ENCODE measurements at places on chromosomes 3 and 15.

- DNase-seq: peak; percentile 61
Observed at GRCh38 chr3:189530822-189531221, 100.4 kb upstream of the TP63 start.

DNA sequence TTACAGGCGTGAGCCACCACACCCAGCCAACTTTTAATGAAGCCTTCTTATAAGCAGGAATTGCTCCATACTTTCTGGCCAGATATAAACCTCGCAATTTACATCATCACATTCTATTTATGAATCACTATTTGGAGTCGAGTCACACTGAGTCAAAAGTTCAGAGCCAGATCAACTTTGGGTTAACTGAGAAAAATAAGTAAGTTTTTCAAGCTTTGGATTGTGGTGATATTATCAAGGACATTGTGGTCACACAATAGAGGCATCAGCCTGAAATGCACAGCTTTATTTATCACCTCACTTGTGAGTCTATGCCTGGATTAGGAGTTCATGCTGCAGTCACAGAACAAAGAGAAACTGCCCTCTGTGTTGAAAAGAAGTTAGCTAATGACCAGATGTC lies 1163.5 kb downstream of the ROBO1 start:
- peak; percentile 46 for DNase-seq

DNA sequence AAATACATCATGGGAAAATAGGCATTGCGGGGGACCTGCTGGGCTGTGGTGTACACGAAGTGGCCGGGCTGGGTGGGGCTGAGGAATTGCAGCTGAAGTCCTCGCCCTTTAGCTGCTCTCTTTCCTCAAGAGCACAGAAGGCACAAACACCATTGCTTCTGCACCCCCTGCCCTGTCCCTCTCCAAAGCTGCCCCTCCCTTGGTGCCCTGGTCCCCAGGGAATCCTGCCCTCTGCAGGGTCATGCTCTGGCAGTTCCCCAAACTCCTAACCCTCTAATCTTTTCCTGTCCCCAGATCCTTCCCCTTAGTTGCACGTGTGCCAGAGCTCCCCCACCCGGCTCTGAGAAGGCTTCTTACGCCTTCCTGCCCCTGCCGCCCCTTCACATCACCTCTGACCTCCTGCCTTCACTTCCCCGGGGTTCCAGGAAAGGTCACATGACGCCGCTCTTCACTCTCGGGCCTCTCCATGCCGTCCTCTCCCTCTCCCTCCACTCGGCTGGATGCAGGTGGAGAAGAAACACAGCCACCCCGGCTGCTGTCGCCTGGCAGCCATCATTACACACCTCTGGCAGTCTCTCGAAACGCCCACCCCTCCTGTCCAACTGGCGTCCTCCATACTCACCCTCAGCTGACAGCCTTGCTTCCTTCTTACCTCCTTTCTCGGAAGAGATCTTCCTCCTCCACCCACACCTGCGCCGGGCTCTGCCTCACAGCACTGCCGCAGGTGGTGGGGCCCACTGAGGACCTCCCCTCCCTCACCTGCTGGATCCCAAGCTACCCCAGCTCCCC lies 6.9 kb upstream of the PCSK6 start:
- DNase-seq: no peak

DNA sequence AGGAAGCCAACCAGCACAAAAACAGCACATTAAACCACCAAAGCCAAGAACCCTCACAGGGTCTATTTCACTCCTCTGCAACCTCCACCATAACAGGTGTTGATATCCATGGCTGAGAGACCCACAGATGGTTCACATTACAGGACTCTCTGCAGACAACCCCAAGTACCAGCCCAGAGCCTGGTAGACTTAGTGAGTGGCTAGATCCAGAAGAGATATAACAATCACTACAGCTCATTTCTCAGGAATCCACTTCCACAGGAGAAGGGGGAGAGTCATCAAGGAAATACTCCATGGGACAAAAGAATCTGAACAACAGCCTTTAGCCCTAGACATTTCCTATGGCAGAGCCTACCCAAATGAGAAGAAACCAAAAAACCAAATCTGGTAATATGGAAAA lies 168.1 kb upstream of the CD96 start:
- DNase-seq: peak; percentile 22

- DNase-seq: no peak
Observed at GRCh38 chr3:64616953-64617352, 70.8 kb downstream of the ADAMTS9 start.

DNA sequence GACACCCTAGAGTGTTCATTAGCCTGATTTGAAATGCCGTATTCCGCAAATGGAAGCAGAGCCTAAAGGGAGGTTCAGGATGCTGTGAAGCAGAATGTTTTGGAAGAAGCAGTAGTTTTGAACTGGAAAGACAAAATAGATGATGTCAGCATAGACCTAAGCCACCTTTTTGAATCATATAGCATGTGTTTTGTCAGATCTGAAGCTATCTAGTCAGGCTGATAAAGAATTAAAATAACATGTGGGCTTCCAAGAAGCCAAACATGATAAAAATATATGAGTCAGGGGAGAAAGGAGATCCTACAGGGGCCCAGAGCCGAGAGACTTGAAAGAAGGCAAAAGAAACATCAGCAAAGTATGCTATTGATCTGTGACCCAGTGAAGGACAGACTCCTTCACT lies 47.2 kb upstream of the RASA2 start:
- DNase-seq: no peak

DNA sequence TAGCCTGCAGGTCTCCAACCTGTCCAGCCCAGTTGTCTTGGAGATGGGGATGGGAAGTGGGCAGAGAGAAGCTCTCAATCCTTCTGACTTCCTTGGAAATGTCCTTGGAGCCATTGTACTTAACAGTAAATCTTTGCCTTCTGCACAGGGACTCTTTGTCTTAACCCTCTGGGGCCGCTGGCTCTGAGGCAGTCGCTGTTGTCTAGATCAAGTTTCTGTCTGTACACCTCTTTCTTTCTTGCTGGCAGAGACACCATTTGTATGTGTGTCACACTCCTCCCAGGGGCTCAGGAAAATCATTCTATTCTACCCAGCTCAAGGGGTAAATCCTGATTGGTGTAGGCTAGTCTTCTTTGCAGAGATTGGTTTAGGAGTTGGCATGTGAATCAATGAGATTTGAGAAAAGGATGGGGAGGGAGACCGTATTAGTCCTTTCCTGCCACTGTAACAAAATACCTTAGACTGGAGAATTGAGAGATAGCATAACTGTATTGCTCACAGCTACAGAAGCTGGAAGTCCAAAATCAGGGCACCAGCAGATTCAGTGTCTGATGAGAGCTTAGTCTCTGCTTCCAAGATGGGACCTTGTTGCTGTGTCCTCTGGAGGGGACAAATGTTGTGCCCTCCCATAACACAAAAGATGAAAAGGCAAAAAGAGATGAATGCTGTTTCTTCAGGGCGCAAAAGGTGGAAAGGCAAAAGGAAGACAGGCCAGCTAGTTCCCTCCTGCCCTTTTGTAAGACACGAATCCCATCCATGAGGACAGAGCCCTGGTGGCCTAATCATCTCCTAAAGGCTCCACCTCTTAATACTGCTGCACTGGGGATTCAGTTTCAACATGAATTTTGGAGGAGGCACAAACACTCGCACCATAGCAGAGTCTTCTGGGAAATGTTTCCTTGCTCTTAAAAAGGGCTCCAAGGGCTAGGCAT lies 66.3 kb downstream of the PPCDC start:
- DNase-seq: no peak

GRCh38 chr3:143600756-143601718 lies 247.2 kb downstream of the SLC9A9 start:
- DNase-seq: no peak

- no peak for DNase-seq
Observed at GRCh38 chr3:122627301-122627700, 49.9 kb downstream of the PARP15 start.

- DNase-seq: no peak
Observed at GRCh38 chr3:151478335-151478697, 17.5 kb upstream of the IGSF10 start.

DNA sequence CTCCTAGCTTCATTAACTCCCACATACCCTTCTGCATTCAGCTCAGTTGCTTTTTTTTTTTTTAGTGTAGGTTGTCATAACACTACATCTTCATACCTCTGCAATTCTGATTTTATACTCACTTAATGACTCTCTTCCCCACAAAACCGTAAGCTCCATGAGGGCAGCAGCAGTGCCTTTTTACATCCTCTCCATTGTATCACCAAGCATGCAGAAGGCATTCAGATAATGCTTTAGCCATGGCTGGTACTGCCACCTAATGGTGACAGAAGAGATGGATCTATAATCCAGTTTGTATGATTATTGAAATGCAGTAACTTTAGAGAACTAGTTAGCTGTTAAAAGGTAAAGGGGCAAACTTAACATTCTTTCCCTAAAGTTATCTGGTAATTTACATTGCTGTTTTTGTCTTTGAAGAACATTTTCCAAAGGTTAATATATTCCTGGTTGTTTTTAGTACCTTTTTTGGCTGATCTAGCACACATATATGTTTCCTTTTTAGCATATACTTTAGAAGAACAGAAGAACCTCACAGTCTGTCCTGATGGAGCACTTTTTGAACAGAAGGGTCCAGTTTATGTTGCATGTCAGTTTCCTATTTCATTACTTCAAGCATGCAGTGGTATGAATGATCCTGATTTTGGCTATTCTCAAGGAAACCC lies 36.8 kb downstream of the ATP1B3 start:
- peak; percentile 71 for DNase-seq

GRCh38 chr3:179565496-179565895 lies 2.8 kb downstream of the ACTL6A start:
- DNase-seq: peak; percentile 36

DNA sequence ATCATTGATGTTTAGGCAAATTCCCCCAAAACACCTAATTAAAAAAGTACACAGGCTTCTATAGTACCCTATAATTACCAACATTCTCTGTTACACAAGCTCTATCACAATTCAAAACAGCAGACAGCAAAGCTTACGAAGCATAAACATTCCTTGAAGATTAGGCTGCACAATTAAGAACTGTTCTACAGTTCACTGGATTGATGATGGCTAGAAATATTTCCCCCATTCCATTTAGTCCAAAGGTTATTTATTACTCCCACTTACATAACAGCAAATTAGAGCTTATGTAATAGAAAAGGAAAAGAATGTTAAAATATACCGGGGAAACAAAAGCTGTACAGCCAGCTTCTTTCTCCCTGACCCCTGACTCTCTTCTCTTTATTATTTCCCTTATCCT lies 49.3 kb downstream of the UACA start:
- DNase-seq: no peak

- DNase-seq: peak; percentile 39
Observed at GRCh38 chr3:128226795-128227395, 73.6 kb downstream of the EEFSEC start.

GRCh38 chr3:140505213-140505612 lies 172.7 kb upstream of the TRIM42 start:
- DNase-seq: no peak

DNA sequence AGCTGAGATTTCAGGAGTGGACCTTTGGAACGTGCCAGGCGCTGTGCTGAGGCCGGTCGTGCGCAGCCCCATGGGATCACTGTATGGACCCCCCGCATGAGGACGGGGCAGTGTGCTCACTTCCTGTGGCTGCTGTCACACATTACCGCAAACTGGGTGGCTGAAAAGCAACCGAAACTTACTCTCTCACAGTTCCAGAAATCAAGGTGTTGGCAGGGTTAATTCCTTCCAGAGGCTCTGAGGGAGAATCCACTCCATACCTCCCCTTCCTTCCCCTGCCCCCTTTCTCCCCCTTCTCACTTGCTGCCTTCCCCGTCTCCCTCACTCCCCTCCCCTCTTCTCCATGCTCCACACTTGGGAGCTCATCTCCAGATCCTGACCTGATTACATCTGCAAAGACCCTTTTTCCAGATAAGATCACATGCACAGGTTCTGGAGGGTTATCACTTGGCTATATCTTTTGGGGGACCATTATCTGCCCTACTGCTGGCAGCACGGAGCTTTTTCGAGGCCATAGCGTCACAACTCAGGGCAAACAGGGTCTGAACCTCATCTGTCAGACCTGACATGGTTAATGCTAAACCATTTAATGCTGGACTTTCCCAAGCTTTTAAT lies 41.2 kb downstream of the KLF13 start:
- DNase-seq: no peak

- no peak for DNase-seq
Observed at GRCh38 chr15:49306551-49306950, 116.5 kb upstream of the FGF7 start.

DNA sequence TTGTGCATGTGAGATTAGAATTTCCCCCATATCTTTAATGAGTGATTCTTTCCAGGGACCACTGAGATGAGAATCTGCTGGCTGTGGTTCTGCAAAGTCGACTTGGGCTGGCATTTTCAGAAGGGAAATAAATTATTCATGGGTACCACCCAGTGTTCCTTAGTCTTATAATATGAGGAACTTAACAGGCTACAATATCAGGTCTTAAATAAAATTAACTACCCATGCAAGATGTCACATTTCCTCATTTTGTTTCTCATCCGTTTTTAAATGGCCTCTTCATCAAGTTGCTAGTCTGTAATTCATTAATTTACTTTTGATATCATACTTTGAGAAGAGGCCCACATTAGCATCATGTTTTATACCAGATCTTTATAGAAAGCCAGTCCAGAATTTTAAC lies 58.3 kb upstream of the SKOR1 start:
- DNase-seq: no peak

DNA sequence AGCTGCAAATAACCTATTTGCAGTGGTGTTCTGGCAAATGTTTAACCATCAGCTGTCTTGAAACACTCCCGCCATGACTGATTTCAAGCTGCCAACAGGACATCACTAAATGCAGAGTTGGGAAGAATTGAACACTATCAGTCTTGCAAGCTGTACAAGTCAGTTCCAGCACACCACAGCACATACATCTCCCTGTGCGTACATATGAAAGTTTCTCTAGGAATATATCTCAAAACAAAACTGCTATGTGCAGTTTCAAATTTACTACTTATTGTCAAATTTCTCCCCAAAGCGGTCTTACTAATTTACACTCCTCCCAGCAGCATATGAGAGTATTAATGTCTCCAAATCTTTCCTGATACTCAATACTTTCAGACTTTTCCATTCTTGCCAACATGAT lies 30.4 kb upstream of the CORO2B start:
- DNase-seq: no peak

GRCh38 chr3:195036974-195037373 lies 234.0 kb downstream of the XXYLT1 start:
- no peak for DNase-seq

DNA sequence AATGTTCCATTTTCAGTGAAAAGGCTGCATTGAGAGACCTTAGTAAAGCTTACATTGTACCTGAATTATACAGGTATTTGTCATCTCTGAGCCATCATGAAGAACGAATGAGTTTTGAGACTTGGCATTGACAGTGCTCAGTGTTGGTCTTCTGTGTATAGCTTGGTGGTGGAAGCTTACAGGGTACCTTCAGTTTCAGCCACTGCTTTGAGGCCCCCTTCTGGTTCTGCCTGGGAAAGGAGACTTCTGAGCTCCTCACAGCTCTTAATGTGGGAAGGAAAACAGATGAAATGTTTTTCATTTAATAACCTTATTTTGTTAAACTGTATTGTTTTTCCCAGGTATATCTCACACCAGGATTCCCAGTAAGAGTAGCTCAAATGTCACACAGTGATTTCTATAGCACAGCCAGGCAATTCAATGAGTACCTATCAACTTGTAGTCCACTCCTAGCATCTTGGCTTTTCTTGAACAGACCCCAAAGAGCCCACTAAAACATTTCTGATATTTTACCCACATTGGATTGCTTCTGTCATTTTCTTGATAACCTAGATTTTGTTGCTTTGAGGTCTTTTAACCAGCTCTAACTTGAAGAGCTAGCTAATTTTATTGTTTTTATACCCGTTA lies 5.6 kb downstream of the SERPINI1 start:
- DNase-seq: peak; percentile 59

All from PC-3 (cell line).